ENCODE measurements at places on chromosomes 6 and 20. TPM values are rescaled to one million over a fixed set of nuclear protein-coding genes. Genes with fewer than 3 reads are reported as not detected.
A peak's percentile ranks its signal among the peaks of the same experiment; 100 is the strongest.

DNA sequence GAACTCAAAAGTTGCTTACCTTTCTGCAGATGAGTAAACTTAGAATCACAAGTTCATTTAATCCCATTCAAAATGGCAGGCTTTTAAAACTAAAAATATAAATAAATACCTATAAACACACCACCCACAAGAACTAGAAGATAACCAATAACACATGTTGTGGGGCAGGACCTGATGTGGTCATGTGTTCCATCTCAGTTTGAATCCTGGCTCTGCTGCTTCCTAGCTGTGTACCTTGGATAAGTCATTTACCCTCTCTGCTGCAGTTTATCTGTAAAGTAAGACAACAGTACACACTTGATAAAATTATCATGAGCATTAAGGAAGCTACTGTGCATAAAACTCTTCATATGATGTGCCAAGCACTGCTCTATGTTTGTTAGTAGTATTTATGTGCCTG is 22.0 kb downstream of the TRIM27 start:
- no peak for DNase-seq

- peak; percentile 48 for DNase-seq
Observed at GRCh38 chr6:111809264-111809663, 64.0 kb downstream of the FYN start.

DNA sequence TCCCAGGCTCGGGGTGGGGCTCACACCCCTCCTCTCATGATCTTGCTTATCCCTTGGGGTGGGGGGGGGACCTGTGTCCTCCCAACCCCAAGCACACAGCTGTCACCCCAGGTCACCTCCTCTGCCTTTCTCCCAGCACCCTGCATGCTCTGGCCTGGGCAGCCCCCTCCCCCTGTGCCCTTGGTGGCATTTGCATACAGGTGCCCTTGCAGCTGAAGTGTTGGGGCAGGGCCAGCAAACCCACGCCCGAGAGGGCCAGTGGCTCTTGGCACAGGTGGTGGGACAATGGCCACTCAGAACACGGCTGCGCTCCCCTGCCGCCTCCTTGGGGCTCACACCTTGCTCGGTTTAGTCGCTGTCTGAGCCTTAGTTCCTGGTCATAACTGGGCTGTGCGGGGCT is 11.3 kb upstream of the MYT1 start:
- no peak for DNase-seq

DNA sequence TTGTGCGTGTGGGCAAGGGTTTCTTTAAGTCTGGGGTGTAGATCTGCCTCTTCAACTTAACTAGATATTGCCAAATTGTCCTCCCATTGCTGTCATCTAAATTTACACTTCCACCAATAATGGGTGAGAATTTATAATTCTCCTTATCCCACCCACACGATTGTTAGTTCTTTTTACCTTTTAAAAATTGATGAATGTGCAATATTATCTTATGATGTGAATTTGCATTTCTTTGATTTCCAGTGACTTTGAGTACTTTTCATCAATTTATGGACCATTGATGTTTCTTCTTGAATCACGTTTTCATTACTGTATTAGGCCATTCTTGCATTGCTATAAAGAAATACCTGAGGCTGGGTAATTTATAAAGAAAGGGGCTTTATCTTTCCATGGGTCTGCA is 17.2 kb upstream of the TPD52L1 start:
- no peak for DNase-seq

GRCh38 chr6:80403365-80403764 is 296.9 kb downstream of the BCKDHB start:
- no peak for DNase-seq

DNA sequence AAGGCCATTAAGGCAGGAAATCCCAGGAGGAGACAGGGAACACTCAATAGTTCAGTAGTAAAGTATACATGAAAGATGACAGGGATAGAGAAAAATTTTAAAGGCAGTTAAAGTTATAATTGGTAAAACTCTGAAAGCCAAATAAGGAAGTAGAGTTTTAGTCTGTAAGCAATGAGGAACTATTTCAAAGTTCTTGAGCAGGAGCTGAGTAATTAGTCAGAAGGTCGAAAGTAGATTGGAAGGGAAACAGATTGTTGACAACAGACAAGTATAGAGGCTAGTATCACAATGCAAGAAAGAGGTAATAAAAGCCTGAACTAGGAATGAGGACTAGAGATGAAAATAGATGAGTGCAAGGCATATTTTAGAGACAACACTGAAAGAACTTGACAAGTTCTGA is 150.3 kb downstream of the CDK19 start:
- DNase-seq = no peak

GRCh38 chr6:16228709-16229665 is 9.4 kb upstream of the GMPR start:
- DNase-seq = no peak

- DNase-seq = no peak
Observed at GRCh38 chr6:148892247-148892646, 145.4 kb downstream of the UST start.

- no peak for DNase-seq
Observed at GRCh38 chr6:143283887-143284645, 166.4 kb downstream of the ADAT2 start.

DNA sequence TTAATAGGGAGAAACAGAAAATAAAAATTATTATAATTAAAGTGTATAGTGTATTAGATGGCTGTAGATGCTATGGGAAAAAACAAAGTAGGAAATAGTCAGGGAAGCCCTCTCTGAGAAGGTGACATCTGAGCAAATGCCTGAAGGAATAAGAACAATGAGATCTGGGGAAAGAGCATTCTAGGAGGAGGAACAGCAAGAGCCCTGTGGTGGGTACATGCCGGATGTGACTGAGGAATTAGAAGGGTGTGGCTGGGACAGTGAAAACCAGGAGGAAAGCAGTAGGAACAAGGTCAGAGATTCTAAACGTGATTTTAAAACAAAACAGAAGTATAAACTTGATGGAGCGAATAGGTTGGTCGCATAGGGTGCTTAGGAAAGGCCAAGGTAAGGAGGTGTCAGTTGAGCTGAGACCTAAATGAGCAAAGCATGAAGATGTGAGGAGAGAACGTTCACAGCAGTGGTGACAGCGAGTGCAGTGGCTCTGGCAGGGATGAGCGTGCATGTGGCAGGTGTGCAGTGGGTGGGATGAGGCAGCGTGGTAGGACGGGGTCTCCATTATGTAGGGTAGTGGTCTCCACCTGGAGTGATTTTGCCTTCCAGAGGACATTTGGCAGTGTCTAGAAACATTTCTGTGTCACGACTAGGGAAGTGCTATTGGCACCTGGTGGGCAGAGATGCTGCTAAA is 97.1 kb upstream of the MRPS10 start:
- no peak for DNase-seq

GRCh38 chr6:34230653-34231371 is 5.9 kb upstream of the HMGA1 start:
- no peak for DNase-seq

DNA sequence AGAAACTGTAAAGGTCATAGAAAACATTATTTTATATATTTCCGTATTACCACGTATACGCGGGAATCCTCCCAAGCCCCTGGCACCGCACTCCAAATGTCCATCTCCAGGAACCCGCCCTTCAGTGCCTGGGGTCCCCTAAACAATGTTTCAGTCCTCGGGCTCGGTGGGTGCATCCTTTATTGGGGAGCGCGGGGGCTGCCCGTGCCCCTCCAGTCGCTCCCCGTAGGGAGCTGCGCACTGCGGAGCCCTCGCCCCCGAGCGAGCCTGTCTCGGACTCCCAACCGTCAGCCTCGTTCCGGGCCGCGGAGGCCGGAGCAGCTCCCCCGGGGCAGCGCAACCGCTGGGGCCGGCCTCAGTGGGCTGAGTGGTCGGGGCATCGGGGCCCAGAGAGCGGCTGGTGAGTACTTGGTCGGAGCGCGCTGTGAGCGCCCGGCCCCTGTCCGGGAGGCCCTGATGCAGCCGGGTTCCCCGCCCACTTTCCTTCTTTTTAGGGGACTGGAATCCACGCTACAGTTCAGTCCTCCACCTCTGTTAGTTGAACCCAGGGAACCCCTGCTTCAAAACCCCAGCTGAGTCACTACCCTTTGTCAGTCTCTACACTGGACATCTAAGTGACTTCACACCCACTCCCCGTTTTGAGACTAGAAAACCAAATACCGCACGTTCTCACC is at the start of gene DNAH8:
TSS of gene DNAH8 (plus strand) at position 296 of the 674 bp plus-strand sequence. CDS start 7,499 bp downstream, outside the sequence.
- peak; percentile 73 for DNase-seq

DNA sequence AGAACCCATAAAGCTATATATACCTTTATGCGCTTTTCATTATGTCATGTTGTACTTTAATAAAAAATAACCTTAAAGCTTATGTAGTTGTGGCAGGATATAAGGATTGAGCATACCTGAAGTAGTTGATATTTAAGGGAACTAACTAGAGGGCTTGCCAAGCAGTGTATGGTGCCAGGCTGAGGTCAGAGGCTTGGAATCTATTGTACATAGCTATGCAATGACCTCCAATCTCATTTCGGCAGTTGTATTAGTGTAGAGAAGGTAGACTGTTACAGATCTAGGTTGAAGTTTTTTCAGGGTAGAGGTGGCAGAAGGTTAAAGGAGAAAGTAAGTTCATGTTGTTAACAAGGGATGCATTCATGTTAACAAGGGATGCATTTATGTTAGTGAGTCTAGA is 397.7 kb upstream of the HS3ST5 start:
- no peak for DNase-seq

DNA sequence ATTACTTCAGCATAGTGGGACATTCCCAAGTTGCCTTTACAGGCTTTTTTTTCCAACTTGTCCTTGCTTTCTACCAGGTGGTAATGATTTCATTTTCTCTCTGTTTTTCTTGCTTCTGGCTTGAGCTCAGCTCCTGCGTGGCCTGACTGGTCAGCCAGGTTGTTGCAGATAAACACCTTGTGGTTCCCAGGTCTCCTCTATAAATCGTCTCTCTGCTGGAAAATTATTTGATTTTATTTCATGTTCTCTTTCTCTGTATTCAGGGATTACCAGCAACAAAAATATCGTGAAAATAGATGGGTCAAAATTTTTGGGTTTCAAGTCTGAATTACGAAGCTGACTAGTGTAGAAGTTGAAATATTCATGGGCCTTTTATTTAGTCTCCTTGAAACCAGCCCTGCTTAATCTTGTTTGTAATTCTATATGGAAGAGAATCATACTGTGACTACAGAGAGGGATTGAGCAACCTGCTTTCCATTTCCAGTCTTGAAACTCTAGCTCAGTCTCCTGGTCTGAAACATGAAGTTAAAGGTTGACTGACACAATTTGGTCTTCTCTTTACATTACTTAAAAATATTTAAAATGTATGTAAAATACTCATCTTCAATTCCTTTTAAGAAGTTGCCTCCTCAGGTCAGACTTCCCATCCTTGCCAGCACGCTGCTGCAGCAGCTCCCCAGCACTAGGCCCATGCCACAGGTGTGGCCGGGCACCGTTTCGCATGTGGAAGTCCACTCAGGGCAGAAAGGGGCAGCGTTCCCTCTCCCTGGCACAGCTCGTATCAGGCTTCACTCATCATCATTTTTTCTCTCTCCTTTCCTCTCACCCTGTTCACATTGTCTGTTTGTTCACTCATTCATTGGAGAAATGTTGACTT is 7.1 kb downstream of the DUSP22 start:
- no peak for DNase-seq

DNA sequence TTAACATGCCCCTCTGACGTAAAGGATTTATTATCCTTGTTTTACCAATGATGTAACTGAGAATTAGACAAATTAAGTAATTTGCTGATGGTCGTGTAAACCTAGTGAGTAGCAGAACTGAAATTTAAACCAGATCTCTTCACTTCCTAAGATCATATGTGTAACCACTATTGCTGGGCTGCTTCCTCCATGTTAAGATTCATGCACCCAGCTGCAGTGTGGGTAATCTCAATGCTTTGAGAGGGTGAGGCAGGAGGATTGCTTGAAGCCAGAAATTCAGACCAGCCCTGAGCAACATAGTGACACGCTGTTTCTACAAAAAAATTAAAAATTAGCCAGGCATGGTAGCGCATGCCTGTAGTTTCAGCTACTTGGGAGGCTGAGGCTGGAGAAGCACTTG is 97.9 kb downstream of the L3MBTL3 start:
- no peak for DNase-seq

- peak; percentile 78 for DNase-seq
Observed at GRCh38 chr20:63056236-63057170, 49.7 kb upstream of the BHLHE23 start.

- no peak for DNase-seq
Observed at GRCh38 chr6:81623106-81623759, 129.2 kb downstream of the TENT5A start.

- no peak for DNase-seq
Observed at GRCh38 chr6:119174085-119174445, 95.6 kb upstream of the FAM184A start.

Gene MATN4
- 1.5 TPM for total RNA-seq

Gene PDRG1
- 18.2 TPM for total RNA-seq

Gene DEFB124
- not detected for total RNA-seq

Gene ERVFRD-1
- not detected for total RNA-seq

Gene ARHGAP18
- 3.8 TPM for total RNA-seq

Gene ACSS1
- total RNA-seq = 13.5 TPM

Gene R3HDML
- not detected for total RNA-seq

Gene CENPB
- total RNA-seq = 72.8 TPM

Gene HMGCLL1
- not detected for total RNA-seq

Gene NKAIN4
- total RNA-seq = not detected

Data from activated CD4-positive, alpha-beta T cell treated with anti-CD3 and anti-CD28 coated beads, Interleukin-2, amount 10 ng/mL, durations not matched to agents 24 days and 14 days (primary cell).